ENCODE measurements at places on chromosomes 1 and 21.

DNA sequence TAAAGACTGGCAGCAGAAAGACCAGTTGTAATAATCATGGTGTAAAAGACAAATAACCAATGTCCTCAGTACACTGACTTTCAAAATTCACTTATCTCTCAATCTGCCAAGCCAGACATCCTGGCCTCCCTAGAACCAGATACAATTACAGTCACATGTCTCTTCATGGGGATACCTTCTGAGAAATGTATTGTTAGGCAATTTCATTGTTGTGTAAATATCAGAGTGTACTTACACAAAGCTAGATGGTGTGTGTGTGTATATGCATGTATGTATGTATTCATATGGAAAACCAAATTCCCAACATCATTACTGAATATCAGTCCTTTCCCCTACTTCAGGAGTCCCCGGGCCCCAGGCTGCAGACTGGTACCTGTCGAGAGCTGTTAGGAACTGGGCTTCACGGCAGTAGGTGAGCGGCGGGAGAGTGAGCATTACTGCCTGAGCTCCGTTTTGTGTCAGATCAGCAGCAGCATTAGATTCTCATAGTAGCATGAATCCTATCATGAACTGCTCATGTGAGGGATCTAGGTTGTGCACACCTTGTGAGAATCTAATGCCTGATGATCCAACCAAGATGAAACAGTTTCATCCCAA lies 65.3 kb upstream of the ZNF326 start:
- DNase-seq, result no peak

DNA sequence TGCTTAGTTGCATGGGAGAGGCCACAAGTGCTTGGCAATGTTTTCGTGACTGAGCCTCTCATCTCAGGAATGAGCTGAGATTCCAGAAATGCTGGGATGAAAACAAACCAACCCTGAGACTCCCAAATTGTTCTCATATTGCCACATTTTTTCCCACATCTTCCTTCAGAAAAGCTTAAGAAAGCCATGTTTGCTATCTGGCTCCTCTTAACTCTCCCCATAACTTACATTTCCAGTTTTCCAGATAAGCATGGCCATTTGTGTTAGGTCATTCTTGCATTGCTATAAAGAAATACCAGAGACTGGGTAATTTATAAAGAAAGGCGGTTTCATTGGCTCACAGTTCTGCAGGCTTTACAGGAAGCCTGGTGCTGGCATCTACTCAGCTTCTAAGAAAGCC lies 17.2 kb downstream of the DSCAM start:
- no peak for DNase-seq

DNA sequence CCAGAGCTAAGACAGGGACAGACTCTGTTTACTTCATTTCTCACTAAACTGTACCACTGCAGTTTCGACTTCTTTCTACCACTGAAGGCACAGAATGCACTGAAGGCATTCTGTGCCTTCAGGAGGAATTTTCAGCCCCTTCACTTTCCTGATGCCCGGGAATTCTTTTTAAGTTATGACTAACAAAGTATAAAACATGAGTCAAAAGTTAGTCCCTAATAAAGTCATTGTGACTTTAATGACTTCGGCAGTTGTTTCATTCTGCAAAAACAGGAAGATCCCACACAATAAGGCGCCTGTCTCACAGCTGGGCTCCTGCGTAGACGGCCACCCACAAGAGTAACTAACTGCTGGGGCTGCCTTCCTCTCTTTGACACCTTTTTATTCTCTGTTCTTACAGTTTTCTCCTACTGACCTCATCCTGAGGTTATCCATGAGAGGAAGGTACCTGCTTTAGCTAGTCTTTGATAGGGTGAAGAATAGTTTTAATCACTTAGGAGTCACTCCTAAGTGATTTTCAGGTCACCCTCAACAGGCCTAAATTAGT lies 183.9 kb upstream of the SGIP1 start:
- no peak for DNase-seq

GRCh38 chr1:43952731-43953346 lies 6.1 kb downstream of the IPO13 start:
- DNase-seq, result no peak

DNA sequence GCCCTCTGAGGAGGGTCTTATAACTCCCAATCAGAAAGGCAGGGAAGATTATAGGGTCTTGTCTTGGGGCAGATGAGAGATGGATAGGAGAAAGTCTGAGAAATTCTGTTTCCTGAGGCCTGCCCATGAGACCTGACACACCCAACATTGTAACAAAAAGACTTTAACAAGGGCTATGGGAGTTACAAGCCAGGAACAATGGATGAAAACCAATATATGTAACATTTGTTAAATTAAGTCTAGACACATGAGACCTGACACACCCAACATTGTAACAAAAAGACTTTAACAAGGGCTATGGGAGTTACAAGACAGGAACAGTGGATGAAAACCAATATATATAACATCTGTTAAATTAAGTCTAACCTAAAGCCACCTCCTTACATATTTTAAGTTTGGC lies 21.8 kb downstream of the NRDC start:
- no peak for DNase-seq

DNA sequence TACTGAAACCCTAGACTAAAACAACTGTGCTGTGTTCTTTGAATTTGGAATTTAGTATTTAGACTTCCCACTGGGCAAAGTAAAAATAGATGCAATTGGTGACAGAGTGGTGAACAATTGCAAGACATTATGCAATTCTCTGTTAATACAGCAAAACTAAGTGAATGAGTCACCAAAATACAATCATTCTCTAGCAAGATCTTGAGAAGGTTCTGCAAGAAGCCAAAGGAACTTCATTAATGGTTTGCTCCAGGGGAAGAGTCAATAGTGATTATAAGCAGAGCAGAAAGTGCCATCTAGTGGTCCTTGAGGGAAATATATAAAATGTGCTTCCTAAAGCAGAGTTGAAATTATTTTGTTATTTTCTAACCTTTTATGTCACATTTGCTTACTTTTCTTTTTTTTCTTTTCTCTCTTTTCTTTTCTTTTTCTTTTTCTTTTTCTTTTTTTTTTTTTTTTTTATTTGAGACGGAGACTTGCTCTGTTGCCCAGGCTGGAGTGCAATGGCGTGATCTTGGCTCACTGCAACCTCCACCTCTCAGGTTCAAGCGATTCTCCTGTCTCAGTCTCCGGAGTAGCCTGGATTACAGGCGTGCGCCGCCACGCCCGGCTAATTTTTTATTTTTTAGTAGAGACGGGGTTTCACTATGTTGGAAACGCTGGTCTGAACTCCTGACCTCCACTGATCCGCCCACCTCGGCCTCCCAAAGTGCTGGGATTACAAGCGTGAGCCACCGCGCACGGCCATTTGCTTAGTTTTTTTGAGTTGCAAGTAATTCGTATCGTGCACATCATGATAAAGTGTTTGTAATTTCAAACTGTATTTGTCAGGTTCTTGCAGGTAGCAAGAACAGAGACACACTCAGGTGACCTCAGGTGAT lies 99.2 kb downstream of the CTH start:
- no peak for DNase-seq

DNA sequence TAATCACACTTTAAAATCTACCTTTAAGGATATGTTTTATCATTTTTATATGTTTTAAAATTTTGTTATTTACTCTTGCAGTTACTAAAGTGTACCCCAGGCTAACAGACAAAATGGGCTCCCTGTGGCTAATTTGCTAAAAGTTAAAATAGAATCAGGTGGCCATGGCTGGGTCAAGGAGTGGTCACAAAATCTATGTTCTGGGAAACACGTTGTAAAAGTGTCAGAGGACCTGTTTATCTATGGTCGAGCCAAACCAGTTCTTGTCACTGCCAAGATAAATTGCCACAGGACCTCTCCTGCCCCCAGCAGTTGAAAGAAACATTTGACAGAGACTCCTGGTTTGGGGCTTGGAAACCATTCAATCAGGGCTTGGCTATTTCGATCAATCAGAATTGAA lies 21.2 kb upstream of the TTLL7 start:
- DNase-seq, result no peak

- DNase-seq, result no peak
These were observed 14.4 kb downstream of the PCP4 start for GRCh38 chr21:39881661-39882060.

DNA sequence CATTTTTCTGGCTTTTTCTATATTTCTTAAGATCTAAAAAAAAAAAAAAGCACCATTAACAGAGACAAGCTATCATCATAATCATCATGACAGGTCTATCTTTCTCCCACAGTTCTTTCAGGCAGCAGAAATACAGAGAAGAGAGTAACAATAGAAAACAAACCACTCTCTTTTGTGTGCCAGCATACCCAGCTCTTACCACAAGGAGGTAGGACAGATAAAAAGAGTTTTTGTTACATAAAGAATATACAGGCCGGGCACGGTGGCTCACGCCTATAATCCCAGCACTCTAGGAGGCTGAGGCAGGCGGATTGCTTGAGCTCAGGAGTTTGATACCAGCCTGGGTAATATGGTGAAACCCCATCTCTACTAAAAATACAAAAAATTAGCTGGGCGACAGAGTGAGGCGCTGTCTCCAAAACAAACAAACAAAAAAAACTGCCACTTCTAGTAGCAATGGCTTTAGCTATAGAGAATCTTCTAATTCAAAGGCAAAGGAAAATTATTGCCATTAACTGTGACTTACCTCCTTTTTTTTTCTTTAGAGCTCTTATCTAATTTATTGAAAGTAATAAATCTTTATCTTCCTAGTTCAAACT lies 39.7 kb downstream of the ANKRD13C start:
- DNase-seq, result no peak

Data from effector CD8-positive, alpha-beta T cell (primary cell).